ENCODE measurements at places on chromosomes 1 and 21.

GRCh38 chr1:70169018-70169839 lies 36.1 kb downstream of the LRRC40 start:
- no peak for DNase-seq

DNA sequence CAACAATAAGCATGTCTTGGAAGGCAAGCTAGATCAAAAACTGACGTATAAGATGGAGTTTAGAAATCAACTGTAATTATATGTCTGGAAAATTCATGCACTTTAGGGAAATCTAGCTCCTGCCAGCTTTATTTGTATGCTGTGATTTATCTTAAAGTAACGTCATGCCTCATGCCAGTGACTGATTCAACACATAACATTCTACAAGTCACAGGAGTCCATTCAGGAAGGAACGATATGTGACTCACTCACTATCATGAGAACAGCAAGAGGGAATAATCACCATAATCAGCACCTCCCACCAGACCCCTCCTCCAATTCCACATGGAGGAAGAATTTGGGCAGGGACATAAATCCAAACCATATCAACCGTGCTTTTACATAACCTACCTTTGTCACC lies 682.4 kb upstream of the ADAMTS5 start:
- peak; percentile 51 for DNase-seq

- no peak for DNase-seq
These were observed 35.0 kb upstream of the RD3 start for GRCh38 chr1:211527006-211527405.

GRCh38 chr1:182270731-182271130 lies 120.9 kb downstream of the GLUL start:
- no peak for DNase-seq

DNA sequence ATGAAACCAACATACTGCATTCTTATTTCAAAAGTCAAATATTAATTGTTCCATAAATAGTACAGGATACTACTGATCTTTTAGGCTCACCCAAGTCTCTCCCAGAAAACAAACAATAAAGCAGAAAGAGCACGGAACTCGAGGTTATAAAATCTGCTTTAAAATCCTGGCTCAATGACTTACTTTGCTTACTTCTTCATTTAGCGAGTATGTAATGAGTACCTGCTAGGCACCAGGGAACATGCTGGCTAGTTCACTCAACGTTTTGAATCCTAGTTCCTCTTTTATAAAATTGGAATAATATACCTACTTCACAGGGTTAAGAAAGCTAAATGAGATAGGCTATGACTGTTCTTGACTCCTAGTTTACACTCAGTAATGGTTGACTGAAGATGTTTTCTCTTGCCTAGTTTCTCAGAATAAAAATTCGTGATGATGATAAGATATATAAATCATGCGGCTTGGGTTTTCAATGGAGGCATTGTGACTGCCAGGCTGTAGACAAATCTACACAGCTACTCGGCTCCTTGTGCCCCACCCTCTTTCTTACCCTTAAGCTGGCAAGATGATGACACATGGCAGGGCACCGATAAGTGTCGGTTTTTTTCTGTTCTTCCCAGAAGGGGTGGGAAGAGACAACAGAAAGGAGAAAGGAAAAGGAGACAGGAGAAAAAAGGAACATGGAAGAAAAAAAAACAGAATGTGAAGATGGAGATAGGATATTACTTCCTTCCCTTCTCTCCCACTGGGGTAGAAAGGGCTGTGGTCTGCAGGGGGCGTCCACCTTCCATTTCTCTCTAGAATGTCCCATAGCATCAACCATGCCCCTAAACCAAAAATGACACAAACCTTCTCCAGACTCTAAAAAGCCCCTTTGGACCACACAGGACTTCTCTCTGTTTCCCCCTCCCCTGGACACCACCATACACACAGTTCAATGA lies 507.1 kb downstream of the SMYD3 start:
- no peak for DNase-seq

DNA sequence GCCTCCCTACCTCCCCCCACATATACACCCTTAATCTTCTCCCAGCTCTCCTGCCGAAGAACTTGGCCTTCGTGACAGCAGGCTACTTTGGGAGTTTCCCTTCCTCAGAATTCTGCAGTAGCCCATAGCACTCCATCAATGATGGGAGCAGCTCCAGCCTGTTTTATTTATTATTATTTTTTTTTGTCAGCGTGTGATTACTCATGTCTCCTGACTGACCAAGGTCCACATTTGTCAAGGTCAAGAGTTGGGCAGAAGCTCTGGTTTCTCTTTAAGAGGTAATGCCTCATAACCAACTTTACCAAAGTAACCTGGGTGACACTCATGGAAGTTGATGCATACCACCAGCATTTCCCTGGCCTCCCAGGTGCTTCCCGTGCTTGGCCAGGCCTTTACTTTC lies 125.4 kb downstream of the ZZZ3 start:
- no peak for DNase-seq

- peak; percentile 66 for DNase-seq
These were observed 572 bp upstream of the SRSF10 start for GRCh38 chr1:23980728-23981070.

DNA sequence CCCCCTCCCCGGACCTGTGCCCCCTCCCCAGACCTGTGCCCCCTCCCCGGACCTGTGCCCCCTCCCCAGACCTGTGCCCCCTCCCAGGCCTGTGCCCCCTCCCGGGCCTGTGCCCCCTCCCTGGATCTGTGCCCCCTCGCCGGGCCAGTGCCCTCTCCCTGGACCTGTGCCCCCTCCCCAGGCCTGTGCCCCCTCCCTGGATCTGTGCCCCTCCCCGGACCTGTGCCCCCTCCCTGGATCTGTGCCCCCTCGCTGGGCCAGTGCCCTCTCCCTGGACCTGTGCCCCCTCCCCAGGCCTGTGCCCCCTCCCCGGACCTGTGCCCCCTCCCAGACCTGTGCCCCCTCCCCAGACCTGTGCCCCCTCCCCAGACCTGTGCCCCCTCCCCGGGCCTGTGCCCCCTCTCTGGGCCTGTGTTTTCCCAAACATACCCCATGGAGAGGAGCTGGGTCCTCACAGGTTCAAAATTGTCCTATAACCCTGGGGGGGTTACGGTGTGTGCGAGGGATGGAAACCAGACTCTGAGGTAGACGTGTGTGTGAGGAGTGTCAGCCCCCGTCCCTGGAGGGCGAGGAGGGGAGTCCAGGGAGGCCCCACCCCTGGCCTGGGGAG lies 47.6 kb upstream of the POFUT2 start:
- DNase-seq: no peak

DNA sequence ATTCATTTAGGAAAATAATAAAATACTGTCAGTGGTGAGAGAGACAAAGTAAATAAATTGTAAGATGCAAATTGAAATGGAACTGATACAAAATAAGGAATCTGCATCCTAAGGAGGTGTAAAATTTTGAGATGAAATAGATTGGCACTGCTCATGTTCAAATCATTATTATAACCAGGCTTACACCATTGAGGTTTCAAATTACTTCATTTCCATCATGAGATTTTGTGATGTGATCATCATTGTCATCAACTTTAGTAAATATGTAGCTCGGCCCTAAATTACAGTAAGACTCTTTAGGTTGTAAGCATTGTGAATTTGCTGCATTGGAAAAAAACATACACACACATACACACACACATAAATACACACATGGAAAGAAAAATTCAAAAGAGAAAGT lies 123.4 kb downstream of the SDCCAG8 start:
- no peak for DNase-seq

GRCh38 chr1:65527707-65528503 lies 107.4 kb downstream of the LEPR start:
- DNase-seq: no peak

- no peak for DNase-seq
These were observed 841.2 kb upstream of the ADGRL4 start for GRCh38 chr1:79847700-79848099.

- DNase-seq: peak; percentile 35
These were observed 20.8 kb downstream of the KCNJ15 start for GRCh38 chr21:38277501-38278131.

DNA sequence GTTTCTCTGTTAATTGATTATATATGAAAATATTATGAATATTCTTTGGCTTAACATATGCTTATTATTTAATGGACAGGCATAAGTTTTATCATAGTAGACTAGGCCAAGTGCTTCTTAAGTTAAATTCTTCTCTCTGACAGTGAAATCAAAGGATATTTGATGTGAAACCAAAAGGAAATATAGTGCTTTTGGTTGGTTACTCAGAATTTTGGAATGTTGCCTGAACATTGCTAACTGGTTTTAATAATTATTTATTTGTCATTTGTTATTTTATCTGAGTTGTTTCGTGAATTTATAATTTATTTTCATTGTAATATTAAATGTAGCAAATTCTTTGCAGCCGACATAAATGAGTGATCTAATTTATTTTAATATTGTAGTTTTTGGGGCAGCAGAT lies 18.3 kb downstream of the HOOK1 start:
- no peak for DNase-seq

GRCh38 chr1:15323351-15323988 lies 76.4 kb downstream of the FHAD1 start:
- peak; percentile 78 for DNase-seq

DNA sequence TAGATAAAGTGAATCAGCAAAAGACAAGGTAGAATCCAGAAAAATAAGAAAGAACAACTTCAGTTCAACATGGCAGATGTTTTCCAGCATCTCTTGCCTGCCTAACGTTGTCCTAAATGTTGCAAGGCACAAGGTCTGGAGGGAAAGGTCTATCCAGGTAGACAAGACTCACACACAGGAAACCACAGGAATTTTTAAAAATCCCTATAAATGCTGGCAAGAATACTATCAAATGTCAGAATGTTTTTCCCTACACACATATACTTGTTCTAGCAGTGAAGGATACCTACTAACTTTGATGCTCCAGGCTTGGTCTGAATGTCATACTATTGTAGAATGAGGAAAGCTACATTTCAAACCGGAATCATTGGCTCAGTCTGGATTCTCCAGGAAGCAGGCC lies 10.6 kb downstream of the GJA5 start:
- DNase-seq: no peak

GRCh38 chr21:44984792-44985440 lies 45.1 kb downstream of the SLX9 start:
- no peak for DNase-seq

GRCh38 chr21:27536319-27536718 lies 569.4 kb upstream of the ADAMTS5 start:
- no peak for DNase-seq

DNA sequence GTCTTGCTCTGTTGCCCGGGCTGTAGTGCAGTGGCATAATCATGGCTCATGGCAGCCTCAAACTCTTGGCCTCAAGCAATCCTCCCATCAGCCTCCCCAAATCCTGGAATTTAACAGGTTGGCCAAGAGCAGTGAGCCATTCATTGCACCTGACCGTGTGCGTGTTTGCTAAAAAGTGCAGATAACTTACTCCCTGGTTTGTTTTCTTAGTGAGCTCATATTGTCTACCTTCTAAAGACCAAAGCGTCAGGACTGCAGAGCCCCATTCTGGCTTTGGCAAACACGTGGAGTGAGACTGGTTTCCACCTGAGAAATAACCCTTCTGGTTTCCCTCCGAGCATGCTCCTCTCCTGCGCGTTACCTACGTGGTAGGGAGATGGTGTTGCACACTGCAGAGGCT lies 32.2 kb upstream of the CA6 start:
- no peak for DNase-seq

- no peak for DNase-seq
These were observed 93.1 kb upstream of the LRRC8D start for GRCh38 chr1:89727517-89728312.

DNA sequence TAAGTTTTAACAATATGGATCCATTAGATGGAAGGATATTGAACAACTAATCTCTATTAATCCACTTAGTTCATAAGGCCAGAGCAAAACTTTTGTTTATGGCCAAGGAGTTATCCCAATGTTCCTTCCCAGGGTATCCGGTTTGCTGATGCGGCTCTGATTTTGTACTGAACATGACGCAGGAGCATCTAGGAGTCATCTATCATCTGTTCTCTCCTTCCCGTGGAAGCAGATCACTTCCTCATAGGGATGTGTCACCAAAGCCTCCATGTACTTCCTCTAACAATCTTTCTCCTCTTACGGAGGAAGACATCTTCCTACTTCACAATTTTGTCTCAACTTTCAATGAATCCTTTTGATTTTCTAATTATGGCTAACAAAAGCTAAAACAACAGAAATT lies 206.6 kb downstream of the APP start:
- DNase-seq: no peak

GRCh38 chr1:181139631-181140061 lies 51.1 kb downstream of the IER5 start:
- no peak for DNase-seq

DNA sequence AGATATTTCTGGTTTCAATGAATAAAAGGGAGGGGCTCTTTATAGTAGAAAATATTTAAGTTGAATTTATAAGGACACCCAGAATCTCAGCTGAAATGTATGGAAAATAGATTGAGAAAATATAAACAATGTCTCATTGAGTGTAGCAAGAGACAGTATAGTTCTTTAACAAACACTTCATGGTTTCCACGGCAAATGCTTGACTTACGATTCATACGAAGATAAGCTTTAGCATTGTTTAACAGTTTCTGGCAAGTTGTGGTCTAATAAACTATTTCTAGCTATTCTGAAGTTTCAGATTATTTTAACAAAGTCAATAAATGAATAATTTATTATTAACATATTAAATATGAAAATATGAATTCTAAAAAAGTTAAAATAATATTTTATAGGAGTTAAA lies 1419.4 kb downstream of the KCNT2 start:
- no peak for DNase-seq

DNA sequence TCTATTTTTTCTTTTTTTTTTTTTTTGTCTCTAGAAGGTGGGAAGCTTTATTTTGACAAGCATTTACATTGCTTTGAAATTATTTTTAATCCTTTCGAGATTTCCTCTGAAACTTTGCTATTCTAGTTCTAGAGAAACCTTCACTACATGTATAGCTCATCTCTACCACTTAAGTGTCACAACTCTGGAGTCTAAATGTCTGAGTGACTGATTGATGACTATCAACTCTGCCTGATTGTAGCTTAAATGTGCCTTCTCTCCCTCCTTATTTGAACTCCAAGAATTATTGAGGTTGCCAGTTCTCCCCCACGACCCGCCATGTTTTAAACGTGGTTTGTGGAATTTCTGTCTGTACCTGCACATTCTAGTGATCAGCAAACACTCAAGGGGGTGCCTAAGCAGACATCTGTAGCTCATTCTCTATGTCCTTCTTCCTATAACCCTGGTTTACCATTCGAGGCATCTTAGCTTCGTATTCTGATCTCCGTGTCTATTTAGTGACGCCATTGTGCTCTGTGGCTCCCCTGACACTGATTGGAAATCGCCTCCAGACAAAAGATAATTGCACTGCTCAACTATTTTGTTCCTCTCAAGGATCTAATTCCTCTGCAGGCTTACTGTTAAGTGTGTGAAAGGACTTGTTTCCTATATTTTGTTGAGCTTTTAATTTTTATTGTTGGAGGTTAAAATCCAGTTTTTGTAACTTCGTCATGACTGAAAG lies 1570.6 kb downstream of the BRINP3 start:
- no peak for DNase-seq

- no peak for DNase-seq
These were observed 14.3 kb downstream of the IFI44 start for GRCh38 chr1:78663923-78664322.

- no peak for DNase-seq
These were observed 46.7 kb upstream of the LBR start for GRCh38 chr1:225474439-225474985.
